ENCODE measurements at places on chromosomes 12 and 14.
A peak's percentile ranks its signal among the peaks of the same experiment; 100 is the strongest.

GRCh38 chr14:92392711-92393110 lies 69.7 kb downstream of the SLC24A4 start:
- DNase-seq = no peak

- DNase-seq = no peak
Observed at GRCh38 chr14:77325746-77326094, 4.9 kb downstream of the GSTZ1 start.

DNA sequence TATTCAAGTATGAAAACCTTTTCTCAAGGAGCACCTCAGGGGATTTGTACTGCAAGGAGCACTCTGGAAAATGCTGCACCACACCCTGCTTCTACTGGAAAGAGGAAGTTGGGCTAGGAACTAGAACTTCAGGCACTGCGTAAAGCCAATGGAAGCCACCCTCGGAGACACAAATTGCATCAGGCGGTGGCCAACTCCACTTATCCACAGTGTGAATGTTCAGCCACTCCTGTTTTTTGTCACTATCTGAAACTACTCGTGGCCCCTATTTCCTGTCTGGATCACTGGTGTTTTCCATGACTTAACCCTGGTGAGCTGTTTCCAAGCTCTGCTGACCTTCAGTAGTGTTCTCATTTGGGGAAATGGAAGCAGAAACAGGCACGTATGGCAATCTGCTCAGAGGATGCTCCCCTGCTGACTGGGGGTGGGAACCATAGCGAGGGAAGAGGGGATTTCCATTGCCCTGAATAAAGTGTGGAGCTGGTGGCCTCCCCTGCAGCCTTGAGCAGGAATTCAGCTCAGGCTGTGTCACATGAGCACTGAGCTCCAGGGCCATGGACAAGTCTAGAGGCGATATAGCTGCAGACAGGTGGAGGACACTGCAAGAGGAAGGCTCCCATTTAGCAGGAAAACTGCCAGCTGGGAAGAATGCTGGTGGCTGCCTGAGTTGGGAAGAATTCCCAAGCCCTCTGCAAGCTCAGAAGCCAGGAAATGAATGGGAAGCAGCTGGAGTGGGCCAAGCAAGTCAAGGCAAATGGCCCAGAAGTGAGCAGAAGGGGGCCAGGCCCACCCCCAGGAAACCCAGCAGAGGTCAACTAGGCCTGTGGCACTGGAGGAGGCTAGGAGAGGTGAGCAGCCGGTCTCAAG lies 50.5 kb upstream of the RAP1B start:
- no peak for DNase-seq

GRCh38 chr14:72630374-72630773 lies 263.5 kb downstream of the DPF3 start:
- no peak for DNase-seq

DNA sequence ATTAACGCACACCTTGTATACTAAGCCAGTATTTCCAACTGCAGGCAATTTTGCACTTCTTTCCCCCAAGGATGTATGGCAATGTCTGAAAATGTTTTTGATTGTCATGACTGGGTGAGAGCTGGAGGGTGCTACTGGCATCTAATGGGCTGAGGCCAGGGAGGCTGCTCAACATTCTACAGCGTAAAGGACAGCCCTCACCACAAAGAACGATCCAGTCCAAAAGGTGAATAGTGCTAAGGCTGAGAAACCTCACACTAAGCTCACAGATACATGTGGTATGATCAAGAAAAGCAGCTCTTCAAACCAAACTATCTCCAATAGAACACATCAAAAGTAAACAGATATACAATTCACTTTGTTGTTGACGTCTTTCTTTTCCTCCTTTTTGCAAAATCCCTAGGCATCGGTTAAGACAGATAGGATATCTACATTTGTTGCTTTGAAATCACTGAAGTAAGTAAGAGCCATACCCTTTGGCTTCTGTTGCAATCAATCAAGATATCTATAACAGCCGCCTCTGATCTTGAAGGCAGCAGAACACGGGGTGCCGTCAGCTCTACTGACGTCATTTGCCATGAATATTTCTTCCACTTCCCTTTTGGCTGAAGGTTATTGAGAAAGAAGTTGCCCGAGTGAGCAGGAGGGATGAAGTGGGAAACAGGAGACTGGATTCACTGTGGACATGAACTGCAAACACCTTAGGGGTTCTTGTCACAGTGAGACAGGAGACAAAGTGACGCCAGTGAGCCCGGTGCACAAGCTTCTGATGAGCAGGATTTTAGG lies 218.3 kb downstream of the FOXN3 start:
- no peak for DNase-seq

- DNase-seq = no peak
Observed at GRCh38 chr12:42985506-42985905, 396.0 kb upstream of the PRICKLE1 start.

GRCh38 chr12:125856896-125857295 lies 791.7 kb downstream of the AACS start:
- DNase-seq = no peak

DNA sequence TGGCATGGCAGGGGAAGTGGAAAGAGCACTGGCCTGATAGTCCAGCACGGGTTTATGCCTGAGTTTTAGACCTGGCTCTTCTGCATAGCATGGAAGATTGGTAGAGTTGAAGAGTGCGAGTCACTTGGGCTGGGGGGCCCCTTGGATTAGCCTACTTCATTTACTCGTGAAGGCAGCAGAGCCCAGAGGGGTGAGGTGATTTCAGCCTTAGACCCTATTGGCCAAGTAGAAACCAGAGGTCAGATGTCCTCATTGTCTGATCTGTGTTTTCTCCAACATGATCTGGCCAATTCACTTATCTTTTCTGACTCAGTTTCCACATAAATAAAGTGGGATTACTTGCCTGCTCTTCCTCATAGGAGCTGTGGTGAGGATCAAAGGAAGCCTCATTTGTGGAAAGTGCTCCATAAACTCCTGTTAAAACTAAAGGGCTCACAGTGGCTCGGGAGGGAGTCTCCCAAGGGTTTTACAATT lies 1.9 kb downstream of the PLEKHG3 start:
- no peak for DNase-seq

DNA sequence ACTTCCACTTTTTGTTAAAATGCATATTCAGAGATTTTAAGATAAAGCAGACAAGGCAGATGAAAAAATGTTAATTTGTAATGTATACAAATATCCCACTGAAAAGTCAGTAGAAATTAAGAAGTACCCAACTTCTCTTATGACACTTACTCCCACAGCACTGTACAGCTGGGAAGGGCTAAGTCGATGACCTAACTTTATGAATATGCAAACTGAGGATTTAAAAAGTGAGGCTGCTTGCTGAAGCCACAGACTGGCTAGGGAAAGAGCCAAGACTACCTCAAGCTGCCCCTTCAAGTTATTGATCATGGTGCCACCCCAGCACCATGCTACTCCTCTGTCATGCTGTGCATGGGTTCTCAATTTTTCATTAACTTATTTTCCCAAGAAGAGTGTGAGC lies 17.0 kb downstream of the PPM1H start:
- DNase-seq = no peak

- DNase-seq = no peak
Observed at GRCh38 chr12:70535896-70536374, 101.3 kb downstream of the PTPRB start.

GRCh38 chr14:68291820-68292219 lies 472.2 kb downstream of the RAD51B start:
- no peak for DNase-seq

GRCh38 chr14:104326848-104327247 lies 188.5 kb downstream of the KIF26A start:
- DNase-seq = no peak

GRCh38 chr12:16003460-16003859 lies 92.3 kb downstream of the DERA start:
- no peak for DNase-seq

- DNase-seq = no peak
Observed at GRCh38 chr12:5505751-5506150, 73.8 kb downstream of the NTF3 start.

DNA sequence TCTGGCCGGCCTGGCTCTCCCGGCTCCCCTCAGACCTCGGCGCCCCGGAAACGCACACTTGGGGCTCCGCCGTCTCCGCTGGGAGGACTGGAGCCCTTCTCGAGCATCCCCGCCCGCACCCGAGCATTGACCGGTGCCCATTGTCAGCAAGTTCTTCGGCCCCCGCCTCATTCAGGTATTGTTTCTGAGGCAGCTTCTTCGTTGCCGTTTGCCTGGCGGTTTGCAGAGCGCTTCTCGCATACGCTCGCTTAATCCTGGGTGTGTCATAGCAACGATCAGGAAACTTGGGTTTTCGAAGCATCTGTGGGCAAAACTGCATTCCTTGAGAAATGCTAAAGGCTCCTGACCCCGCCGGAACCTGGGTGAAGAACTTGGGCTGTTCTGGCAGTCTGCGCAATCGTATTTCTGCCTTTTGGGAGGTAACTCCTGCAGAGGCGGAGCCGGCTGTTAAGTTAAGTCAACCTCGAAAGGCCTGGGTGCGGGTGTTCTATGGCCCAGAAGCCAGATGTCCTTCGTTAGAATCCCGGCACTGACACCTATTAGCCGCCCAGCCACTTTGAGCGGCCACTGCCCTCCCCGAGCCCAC lies 518 bp downstream of the GSKIP start:
- DNase-seq = peak; percentile 3

- DNase-seq = no peak
Observed at GRCh38 chr14:50533806-50534205, 1.4 kb upstream of the MAP4K5 start.

DNA sequence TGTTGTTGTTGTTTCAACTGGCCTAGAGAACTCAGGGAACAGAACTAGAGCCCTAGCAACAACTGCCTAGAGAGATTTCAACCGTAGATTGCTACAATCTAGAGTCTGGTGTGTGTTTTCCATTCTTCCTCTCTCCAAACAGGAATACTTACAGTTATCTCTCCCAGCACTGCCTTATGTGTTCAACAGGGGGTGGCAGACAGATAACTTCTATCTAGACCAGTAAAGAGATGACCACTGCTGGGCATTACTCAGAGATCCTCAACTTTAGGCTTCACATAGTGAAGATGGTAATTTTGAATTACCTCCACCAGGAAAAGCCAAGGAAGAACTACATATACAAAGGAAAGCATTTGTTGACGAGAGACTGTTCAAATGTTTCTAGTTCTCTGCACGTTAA lies 4.8 kb downstream of the TXNDC16 start:
- DNase-seq = no peak

DNA sequence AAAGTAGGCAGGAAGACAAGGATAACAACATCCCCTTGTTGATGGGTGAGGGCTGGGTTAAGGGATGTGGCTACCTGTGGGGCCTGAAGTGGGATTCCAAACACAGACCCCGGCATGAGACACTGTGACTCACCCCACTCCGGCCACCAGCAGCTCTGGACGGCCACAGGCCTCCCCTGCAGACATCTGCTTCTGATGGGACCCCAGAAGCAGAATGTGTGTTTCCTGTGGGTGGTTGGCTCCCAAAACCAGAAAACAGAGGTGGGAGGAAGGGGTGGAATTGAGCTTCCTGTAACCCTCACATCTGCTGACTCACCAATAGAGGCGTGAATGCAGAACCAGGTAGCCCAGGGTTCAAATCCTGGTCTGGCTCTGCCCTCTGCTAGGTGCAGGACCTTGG lies 216.6 kb upstream of the PWP1 start:
- no peak for DNase-seq

DNA sequence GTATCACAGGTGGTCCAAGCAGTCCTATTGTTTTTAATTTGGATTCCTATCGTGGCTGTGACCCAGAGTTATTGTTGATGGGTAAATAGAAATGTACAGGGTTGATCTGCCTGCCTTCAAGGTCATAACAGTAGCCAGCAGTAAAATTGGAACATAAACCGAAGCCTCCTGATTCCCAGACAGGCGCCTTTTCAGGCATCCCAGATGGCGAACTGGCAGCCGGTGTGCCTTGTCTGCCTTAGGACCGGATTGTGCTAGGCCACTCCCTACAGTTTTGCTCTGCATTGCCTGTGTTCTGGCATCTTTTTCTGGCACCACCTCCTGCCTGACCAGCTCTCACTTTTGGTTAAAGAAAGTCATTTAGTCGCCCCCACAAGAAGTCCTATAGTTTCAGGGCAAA lies 22.2 kb downstream of the TMEM117 start:
- no peak for DNase-seq

DNA sequence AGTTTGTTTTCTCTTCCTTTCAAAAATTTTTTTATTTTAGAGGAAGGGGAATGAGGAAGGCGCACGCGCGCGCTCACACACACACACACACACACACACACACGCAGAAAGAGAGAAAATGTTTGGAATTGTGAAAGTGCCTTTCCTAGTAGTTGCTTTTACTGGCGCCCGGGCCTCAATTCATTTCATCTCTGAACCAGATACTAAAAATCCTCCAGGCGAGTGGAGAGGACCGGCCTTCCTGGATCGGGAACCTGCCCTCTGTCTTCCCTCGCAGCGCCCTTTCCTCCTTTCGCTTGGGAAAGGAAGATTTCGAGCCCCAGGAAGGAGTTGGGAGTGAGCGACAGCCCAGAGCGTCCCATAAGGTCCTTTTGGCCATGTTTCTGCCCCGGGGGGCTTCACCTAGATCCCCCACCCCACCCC lies 7.8 kb upstream of the TBX3 start:
- no peak for DNase-seq

- no peak for DNase-seq
Observed at GRCh38 chr12:51374361-51374760, 16.8 kb downstream of the GALNT6 start.

- DNase-seq = no peak
Observed at GRCh38 chr14:86596024-86596423, 1066.1 kb downstream of the FLRT2 start.

Data from activated CD4-positive, alpha-beta T cell treated with anti-CD3 and anti-CD28 coated beads for 24 hours (primary cell).